ENCODE measurements at places on chromosomes 1 and 21.
A peak's percentile ranks its signal among the peaks of the same experiment; 100 is the strongest.

DNA sequence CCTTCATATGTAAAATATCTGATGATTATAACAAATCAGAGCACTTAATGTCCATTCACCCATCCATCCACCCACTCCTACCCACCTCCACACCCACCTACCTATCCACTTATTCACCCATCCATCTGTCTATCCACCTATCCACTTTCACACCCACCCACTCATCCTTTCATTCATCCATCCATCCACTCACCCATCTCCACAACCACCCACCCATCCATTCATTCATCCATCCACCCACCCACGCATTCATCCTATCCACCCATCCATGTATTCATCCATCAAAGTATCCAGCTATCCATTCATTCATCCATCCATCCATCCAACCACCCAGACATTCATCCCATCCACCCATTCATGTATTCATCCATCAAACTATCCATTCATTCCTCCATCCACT lies 466.1 kb downstream of the AJAP1 start:
- no peak for DNase-seq

- DNase-seq, result peak; percentile 77
Observed at GRCh38 chr1:9292361-9293240, at the start of gene SPSB1. Gene SPSB1, plus strand, starts transcription at chr1:9292894. Its CDS starts 62,998 bp downstream, at chr1:9355892.

DNA sequence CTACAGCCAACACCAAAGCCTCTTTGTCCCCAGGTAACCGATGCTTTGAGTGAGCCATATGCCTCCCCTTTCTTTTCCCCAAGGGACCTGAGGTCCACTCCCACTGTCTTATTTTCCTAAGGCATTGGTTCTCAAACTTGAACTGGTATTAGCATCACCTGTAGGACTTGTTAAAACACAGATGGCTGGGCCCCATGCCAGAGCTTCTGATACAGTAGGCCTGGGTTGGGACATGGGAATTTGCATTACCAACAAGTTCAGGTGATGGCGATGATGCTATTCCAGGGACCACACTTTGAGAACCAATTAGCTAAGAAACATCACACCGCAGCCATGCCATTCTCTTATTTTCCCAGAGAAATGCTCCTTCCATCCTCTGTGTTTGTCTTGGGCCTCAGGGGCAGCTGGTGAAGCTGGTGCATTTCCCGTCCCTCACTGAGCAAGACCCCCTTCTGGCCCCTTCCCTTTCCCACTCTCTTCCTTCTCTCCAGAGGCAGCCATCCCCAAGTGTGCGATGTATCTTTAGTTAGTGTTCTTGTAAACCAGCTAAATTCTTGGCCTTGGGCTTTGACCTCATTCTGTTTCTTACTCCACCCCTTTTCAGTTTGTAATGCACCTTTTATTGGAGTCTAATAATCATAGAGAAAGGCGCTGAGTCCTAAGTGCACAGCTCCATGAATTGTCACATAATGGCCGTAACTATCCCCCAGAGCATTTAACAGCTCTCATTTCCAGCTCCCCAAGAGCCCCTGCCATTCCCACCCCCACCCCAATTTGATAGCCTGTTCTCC lies 14.2 kb upstream of the TTC22 start:
- DNase-seq, result no peak

DNA sequence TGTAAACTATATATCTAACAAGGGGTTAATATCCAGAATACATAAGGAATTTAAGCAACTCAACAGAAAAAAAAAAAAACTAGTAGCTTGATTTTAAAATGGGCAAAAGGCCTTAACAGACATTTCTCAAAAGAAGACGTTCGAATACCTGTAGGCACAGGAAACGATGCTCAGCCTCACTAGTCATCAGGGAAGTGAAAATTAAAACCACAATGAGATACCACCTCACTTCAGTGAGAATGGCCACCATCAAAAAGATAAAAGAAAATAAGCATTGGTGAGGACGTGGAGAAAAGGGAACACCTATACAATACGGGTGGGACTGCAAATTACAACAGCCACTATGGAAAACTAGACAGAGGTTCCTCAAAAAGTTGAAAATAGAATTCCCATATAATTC lies 37.3 kb downstream of the NPHP4 start:
- DNase-seq, result no peak

DNA sequence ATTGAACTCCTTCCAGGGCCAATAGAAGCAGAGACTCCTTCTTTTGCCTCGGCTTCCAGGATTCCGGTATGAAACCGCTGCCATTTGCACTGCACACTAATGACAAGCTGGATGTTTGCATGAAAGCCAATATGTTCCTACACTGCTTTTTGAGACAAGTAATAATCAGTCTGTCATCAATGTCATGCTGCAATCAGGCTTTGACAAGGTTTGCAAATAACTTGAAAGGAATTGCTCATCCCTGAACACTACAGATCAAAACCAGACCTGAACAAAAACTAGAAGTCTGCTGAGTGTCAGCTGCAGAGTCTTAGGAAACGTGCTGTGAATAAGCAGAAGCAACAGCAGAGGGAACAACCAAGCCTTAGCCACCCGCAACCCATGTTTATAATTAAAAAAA lies 720.7 kb upstream of the CXADR start:
- no peak for DNase-seq

GRCh38 chr1:19113697-19114092 lies 96.4 kb downstream of the UBR4 start:
- no peak for DNase-seq

DNA sequence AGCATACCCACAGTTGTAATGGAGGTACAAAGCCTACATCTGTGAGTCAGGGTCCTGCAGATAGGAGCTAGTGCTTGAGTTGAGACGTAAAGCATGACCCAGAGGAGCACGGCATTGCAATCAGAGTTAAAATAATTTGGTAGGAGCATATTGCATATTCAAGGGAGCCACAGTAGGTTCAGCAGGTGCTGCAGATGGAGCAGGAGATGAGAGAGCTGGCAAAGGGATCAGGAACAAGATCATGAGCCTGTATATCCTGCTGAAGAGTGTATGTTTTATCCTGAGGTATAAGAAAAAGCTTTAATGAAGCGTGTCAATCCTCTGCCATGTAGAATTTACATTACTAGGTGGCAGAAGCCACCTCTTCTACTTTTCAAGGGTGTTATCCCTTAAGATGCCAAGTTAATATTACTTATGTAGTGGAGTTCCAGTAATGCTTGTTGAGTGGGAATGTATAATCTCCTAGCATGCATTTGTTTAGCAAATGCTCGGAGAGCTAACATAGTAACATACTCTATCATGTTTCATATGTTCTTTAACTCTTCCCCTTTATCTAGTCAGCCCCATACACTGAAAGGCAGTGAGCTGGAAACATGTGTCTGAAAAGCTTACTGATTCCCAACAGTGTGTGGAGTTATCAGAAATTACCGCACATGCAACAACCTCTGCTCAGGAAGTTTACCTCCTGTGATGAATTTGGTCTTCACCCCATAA lies 300.3 kb downstream of the GRIK1 start:
- DNase-seq, result no peak

- no peak for DNase-seq
Observed at GRCh38 chr1:12434174-12434573, 183.8 kb downstream of the DHRS3 start.

DNA sequence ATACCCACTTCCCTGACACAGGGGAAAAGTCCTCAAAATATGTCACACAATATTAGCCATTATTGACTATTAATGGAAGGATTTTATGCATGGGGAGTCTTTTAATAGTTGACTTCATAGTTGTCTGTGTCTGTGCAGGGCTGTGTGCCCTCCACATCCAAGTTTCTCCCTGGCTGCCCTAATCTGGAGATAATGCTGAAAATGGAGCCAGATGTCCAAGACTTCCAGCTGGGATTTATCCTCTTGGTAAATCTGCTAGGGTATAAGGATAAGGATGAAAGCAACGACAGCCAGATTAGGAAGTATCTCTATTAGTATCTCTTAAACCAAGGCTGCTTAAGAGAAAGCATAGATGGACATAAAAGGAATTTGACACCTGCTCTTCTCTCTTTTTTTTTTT lies 42.1 kb downstream of the CDK18 start:
- no peak for DNase-seq

DNA sequence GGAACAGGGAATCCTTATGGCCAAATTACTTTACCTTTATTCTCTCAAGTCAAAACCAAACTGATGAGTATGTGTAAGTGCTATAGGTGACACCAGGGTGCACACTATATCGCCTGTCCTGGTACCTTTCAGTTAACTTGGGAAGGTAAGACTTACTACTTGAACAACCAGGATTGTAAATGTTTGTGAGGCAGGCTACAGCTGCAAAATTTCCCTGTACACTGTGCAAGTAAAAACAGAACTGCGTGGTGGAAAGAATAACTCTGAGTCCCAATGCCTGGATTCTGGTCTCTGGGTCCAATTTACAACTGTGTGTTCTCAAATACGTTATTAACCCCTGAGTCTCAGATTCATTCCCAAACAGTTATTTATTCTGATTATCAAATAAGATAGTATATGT lies 73.5 kb downstream of the TENT5C start:
- DNase-seq, result no peak

- no peak for DNase-seq
Observed at GRCh38 chr1:27536767-27537166, 46.8 kb upstream of the WASF2 start.

- no peak for DNase-seq
Observed at GRCh38 chr1:93710499-93711453, 29.1 kb upstream of the BCAR3 start.

DNA sequence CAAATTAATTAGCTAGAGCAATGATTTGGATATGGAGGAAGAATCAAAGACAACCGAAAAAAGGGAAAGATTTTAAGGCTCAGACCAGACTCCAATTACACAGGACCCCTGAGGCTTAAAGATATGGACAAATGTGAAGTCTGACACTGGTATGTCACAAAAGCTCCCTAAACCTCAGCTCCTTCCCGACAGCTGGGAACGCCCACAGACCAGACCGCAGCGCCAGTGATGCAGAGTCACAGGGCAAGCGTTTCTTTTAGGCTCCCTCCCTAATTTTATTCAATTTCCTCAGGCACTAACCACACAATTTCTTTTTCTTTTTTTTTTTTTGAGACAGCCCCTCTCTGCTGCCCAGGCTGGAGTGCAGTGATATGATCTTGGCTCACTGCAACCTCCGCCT lies 40.2 kb downstream of the NID1 start:
- no peak for DNase-seq

DNA sequence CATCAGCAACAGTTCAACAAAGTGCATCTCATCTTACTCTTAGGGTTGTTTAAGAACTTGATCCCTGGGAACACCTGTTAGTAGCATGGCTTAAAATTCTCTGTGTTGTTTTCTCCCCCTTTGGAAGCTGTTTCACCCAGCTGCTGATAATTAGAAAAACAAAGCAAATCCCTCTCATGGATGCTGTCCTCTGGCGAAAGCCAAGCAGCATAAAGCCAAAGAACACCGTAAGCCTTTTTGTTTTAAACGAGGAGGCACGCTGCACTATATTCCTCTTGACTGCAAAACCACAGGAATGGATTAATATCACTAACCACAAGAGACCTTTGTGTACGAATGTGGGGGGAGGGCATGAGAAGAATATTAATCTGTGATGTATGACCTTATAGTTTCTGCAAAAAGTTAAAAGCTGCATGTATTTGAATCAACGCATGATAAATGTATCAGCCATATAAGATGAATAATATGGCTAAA lies 923.2 kb downstream of the LTN1 start:
- no peak for DNase-seq

DNA sequence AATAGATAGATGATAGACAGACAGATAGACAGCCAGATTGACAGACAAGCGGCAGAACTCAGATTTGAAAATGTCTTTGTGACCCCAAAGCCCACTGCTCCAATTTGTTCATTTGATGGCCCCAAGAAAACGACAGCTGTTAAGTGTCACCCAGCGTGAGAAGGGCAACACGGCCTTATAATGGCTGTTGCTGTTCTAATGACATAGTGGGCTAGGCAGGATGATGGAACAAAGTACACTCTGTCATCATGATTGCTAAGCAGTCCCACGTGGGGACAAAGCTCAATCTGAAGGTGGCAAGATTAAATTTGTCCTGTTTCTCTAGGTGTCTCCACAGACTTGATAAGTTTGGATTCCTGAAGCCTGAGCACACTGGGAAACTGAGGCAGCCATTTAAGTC lies 112.9 kb downstream of the DAB1 start:
- DNase-seq, result no peak

DNA sequence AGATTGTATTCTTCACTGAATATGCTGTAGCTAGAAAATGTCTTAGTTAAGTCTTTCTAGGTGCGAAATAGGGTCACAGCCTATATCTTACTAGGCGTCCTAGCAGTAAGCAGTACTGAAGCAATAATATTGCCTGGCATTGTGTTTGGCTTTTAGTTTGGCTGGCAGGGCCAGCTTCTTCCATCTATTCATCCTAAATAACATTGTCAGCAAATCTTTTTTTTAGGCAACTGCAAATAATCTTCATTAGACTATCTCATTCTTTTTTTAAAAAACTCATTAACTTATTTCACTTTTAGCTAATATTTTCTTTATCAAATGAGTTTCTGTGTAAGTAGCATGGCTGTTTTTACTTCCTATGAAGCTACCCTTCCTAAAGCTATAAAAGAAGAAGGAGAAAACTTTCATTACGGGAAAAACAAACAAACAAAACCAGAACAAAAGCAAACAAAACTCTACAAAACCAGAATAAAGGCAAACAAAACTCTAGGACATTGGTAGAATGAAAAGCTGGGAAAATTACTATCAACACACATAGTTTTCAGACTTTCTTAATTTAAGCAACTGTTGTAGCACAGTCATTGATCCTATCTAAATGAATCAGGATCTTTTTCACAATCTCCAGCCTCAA lies 506.0 kb downstream of the DPYD start:
- DNase-seq, result no peak

GRCh38 chr1:233497679-233498078 lies 116.2 kb upstream of the KCNK1 start:
- no peak for DNase-seq

- DNase-seq, result peak; percentile 9
Observed at GRCh38 chr1:218942431-218942830, 231.2 kb upstream of the LYPLAL1 start.

GRCh38 chr1:182633657-182634281 lies 29.6 kb upstream of the RGS16 start:
- DNase-seq, result no peak

DNA sequence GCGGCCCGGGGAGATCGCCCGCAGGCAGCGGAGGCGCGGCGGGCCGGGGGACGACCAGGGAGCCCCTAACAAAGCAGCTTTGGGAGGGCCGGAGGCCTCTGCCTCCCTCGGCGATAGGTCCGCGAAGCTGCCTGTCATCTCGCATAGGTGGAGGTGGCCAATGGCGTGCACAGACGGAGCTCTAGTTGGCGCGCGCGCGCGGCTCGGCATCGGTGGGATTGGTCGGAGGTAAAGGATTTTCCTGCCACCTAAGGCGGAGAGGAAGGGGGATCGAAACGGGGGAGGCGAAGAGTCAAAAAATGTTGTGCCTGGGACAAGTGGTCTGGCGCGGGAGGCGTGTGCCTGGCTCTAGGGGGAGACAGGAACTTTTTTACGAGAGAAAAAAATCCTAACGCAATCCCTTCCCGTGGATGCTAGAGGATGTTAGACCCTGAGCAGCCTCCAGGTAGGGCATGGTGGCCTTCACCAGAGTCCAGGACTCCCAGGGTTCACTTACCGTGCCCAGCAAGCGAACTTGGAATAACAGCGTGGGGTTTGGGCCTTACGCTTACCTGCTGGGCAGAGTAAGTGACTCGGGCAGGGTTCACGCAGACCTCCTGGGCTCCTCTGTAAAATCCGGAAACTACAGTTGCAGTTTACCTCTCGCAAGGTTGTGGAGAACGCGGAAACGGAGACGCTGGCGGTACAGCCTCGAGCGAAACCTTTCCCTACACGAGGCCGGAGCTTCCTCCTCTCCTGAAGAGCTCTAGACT lies 99.9 kb upstream of the SOD1 start:
- peak; percentile 91 for DNase-seq

Data from psoas muscle (tissue), 8 donors.